ENCODE measurements at places on chromosomes 7 and 10.

DNA sequence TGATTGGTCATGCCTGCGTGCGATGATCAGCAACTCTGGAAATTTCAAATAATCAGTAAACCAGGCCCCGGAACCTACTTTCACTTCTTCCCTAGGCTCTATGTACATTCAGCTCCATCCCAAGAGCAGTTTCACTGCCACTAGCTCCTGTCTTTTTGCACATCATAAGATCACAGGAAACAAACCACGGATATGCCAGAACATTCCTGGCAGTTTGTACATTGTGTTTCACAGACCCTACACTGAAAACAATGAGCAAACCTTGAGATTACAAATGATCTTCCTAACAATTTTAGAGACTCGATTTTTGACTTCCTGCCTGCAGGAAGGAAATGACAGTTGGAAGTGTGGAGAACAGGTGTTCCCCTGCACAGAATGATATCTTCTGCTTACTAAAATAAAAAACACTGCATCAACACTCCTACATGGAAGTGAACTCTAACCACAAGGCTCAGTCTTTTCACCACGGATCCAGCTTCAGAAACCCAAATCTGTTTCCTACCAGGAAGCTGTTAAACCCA lies 7.6 kb upstream of the TMEM236 start:
- DNase-seq = no peak

DNA sequence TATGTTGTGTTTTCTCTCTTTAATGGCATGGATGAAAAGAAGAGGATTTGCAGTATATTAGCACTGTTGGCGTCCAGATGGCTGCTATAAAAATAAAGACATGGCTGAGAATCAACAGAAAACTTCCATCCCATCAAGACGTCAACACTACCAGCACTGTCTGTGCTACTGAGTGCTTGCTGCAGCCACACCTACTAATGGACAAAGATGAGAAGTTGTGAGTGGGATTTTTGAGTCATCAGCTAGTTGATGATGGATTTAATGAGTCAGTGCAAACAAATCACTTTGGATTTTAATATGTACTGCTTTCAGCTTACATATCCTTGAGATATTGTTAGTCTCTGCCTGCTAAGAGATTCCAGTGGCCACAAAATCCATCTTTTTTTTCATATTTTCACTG lies 631.0 kb upstream of the ANKRD30A start:
- DNase-seq = no peak

DNA sequence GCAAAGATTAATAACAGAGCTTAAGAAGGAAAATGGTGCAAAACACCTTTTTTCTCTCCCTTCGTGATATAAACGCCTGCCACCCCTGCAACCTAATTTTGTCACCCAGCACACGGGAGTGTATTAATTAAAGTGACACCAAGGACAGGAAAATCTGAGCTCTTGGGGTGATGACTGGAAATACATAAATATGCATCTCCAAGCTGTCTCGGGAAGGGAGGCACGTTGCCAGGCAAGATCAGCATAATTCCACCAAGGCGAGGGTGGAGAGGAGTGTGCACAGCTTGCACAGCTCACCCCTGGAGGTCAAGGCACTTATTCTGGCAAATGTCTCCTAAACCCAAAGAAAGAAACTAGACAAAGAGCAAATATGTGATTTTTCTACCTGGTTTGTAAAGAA lies 700.9 kb downstream of the GRID1 start:
- no peak for DNase-seq

DNA sequence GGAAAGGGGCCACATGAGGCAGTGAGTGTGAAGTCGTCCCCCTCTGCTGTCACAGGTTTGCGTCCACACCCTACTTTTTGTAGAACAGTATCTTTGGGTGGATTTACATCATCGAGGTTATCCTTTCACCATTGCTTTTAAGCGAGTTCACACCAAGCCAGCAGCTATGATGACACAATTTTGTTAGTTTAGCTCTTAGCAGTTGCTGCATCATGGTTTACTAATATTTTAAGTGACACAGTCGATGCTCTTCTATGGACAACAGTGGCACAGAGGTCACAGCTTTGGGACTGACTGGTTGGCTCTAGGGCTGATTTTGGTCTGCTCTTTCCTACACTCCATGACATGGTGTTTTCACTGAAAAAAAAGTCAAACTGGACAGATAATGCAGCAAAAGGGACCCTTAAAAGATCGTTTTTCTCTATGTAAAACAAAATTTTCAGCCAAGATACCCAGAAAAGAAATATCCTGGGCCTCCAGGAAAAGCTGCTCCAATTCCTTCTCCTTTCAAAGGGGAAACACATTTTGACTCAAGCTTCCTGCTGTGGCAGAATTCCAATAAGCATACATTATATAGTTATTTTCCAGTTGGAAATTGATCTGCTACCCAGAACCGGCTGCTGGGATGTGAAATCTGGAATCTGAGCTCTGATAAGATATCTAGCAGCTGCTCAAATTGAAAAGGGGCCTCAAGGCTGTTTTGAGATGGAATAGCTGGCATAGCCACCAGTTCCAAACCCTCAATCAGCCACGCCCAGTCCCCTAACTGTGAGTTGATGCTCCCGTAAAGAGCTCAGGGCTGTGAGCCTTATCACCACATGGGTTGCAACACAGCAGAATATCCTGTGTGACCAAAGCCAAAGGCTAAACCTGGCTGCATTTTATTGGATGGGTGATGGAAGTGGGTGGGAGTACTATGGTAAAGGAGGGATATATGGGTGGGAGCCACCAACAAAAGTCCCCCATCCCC lies 114.2 kb downstream of the SMURF1 start:
- DNase-seq = no peak

DNA sequence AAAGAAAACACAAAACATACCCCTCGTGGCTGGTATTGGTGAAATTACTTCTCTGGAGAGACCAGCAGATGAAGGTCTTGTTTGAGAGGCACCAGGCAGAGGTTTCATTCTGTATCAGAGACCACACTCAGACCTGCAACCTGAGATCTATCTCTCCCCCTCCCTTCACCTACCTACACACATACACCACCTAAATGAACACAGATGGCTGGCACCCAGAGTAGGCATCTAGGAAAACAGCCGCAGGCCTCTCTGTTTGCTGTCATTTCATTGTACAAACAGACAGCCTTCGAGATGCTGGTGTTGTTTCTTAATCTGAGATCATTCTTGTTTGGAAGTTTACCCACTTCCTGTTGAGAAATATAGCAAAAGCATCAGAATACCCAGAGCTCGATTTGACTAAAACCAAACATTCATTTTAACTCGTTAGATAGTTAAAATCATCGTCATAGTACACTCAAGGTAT lies 173.9 kb upstream of the SLC25A13 start:
- no peak for DNase-seq

DNA sequence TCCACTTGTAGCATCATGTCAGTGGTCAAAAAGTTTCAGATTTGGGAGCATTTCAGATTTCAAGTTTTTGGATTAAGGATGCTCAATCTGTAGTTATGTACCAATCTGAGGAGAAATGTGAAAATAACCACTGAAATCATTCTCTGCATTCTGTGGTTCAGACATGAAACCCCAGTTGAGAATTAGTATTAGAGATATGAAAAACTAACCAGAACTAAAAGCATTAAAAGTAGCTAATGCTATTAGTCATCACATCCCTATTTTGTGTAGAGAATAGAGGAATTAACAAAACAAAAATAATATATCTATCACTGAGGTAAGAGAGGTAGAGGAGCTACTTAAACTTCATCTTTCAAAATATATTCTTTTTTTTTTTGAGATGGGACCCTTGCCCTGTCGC lies 28.0 kb downstream of the MICU1 start:
- DNase-seq = no peak

DNA sequence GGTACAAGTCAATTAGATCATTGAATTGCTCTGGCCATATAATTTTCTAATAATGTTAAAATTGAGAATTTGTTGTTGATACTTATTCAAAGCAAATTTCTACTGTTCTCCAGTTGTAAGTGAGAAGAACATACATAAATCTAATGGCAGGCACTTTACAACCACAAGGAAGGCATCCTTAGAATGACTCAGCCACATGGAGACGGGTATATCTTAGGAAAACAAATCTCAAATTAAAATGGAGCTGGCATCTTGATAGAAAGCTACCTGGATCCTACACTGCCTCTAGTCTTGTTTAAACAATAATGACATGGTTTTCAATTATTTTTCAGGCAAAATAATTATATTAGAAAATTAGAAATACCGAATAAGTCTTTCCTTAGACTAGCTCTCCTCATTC lies 1183.7 kb upstream of the SORCS1 start:
- DNase-seq = no peak

DNA sequence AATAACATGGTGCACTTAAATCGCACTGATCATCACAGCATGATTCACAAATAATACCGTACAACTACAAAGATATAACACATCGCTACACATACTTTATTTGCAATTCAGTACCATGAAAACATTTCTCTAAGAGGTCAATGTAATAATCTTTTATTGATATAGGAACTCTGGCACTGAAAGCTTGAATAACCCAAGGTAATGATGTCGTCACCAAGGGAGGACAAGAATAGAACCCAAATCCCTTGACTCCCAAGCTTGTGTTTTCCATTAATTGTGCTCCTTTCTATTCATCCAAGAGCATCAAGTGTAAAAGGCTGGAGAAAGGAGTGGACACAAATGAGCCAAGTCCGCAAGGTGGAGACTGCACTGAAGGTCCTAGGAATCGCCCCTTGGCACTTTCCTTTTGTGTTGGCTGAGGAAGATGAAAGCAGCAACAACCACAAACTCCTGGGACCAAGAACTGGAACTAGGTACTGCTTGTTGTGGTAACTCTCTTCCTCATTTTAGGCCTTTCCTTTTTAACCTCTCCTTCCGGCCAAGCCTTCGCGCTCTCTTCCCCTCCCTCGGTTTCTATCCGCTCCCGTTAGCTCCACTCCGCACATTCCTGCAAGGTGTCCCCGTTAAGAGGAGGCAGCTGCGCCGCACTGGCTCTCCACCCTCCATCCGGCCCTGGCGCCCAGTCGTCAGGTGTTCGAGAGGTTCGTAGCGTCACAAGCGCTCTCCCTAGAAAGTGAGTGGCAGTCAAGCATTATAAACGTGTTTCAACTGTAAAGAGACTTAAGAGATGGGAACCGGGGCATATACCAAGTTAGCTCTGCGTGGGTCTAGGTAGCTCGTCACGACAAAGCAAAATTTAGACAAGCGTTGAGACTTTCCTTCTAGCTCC lies 1.0 kb upstream of the CBLL1 start:
- no peak for DNase-seq

DNA sequence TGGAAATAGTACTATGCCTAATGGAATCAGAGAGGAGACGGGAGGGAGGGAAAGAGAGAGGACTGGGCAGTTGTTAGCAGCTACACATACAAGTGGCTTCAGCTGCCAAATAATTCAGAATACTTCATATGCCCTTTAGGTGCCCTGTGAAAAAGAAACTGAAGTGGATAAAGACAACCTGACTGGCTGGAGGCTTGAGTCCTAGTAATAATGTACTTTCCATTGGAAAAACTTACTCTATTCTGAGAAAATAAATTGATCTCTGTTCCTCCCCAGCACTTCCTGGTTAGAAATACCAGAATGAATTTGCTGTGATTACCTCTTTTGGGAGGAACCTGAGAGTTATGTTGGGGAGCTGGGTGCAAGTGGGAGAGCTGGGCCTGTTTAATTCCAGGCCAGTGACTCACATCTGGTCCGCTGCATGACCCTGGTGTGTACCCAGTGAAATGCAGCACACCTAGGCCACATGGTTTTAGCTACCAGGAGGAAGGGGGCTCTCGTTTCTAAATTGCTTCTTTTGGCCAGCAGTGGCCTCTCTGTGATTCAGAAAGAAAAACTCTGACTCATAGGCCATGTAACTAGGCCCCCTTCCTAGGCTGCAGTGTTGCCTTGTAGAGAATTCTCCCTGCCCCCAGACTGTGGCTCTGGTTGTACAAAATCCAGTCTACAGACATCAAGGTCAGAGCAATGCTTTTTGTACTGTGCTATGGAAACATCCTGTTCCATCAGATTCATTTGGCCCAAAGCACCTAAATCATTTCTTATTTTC lies 6.5 kb downstream of the AGFG2 start:
- DNase-seq = peak; percentile 73

DNA sequence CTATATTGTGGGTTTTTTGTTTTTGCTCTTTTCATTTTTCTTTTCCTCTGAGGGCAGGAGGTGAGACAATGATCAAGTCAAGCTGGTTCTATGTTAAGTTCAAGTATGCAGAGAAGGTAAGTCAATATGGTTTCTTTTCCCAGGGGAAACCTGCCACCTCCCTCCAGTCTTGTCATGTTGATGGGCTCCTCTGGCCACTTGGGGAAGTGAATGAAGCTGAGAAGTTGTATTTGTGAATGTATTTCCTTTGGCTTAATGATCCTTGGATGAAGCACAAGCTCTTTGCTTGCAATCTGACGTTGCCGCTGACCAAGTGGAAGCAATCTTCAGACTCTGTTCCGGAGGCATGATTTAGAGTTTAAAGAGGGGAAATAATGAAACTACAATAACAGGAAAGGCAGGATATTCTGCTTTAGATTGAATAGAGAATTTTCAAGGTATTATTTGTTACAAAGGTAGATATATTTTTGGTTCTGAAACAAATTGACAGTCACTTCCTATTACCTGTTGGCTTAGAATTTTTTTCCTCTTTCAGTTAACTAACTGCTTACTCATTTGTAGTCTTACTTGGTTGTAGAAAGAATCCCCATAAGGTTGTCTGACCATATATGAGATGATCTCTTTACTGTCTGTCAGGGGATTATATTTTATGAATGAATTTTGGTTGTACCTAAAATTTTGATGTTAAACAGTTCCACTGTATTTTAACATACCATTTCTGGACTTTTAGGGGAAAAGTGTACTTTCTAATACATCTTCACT lies 369.6 kb downstream of the AUTS2 start:
- no peak for DNase-seq

Data from LoVo (cell line).